Muscle of arm (tissue), 14 donors: ENCODE measurements at places on chromosomes 4 and X. TPM values are rescaled to one million over a fixed set of nuclear protein-coding genes. Genes with fewer than 3 reads are reported as not detected.

The RBBP7 gene
- polyA plus RNA-seq: 213 TPM

The ABCG2 gene
- polyA plus RNA-seq: 5.6 TPM

The ODAPH gene
- polyA plus RNA-seq: not detected

The H2AZ1 gene
- 155 TPM for polyA plus RNA-seq

The FUNDC2 gene
- polyA plus RNA-seq: not detected

The MID1 gene
- 21.4 TPM for polyA plus RNA-seq

The ADH7 gene
- not detected for polyA plus RNA-seq

The TASL gene
- 0.32 TPM for polyA plus RNA-seq

The ABHD18 gene
- polyA plus RNA-seq: 25.0 TPM

The IDH3G gene
- polyA plus RNA-seq: 40.9 TPM

The SORCS2 gene
- 12.9 TPM for polyA plus RNA-seq

The CYTL1 gene
- polyA plus RNA-seq: 6.0 TPM

The ABLIM2 gene
- 18.5 TPM for polyA plus RNA-seq

The DRD5 gene
- 0.93 TPM for polyA plus RNA-seq

The TMEM255A gene
- polyA plus RNA-seq: 19.3 TPM

The ASB12 gene
- polyA plus RNA-seq: 30.6 TPM
